ENCODE measurements at places on chromosomes 11 and 22.

GRCh38 chr11:119585043-119585781 lies 143.8 kb downstream of the NECTIN1 start:
- H3K36me3 ChIP-seq, result no peaks in the 10 kb centered on the region
- H3K27ac ChIP-seq, result no peak overlapping the region

- no peak overlapping the region for H3K4me3 ChIP-seq
- H3K27me3 ChIP-seq, result no peaks in the 10 kb centered on the region
- no peaks in the 10 kb centered on the region for H3K4me1 ChIP-seq
- H3K27ac ChIP-seq, result no peak overlapping the region
- no peak for DNase-seq
Observed at GRCh38 chr11:48142889-48143288, 73.7 kb upstream of the OR4B1 start.

DNA sequence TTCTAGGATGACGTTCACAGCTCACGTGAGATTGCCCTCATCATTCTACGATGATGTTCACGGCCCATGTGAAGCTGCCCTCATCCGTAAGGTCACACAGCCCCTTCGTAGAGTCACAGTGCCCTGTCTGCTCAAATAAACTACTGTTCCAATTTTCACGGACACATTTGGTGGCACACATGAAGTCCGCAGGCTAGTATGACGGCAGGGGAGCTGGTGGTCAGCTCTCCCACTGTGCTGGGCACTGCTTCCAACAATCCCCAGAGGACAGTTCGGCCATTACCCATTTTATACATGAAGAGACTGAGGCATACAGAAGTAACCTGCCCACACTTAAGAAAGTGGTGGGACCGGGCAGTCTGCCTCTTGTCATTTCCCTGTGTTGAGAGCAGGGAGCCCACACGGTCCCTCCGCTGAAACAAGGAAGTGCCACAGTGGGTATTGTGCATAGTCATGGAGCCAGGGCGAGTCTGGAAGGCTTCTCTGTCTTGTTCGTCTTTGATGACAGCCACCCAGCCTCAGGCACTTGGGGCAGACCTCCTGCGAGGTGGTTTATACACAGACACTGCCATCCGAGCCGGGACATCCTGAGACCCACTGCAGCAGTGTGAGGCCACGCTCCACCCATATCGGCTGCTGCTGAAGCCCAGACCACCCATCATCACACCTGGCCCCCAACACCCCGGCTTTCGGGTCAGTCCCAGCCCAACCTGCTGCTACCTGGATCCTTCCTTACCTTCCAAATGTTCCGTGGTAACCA lies 114.3 kb downstream of the PHF21B start:
- no peaks in the 10 kb centered on the region for H3K4me1 ChIP-seq
- no peaks in the 10 kb centered on the region for H3K27me3 ChIP-seq
- no peak overlapping the region for H3K4me3 ChIP-seq
- DNase-seq, result no peak
- no peak overlapping the region for H3K27ac ChIP-seq

GRCh38 chr22:17920145-17920605 lies 104.2 kb downstream of the MICAL3 start:
- H3K36me3 ChIP-seq, result no peaks in the 10 kb centered on the region
- H3K27ac ChIP-seq, result peak overlapping the region; percentile 13
- H3K27me3 ChIP-seq, result no peaks in the 10 kb centered on the region
- no peak overlapping the region for H3K4me3 ChIP-seq
- DNase-seq, result no peak
- peaks cover 28% of the 10 kb centered on the region for H3K4me1 ChIP-seq

- H3K27me3 ChIP-seq, result no peaks in the 10 kb centered on the region
- H3K4me1 ChIP-seq, result peaks cover 32% of the 10 kb centered on the region
- no peaks in the 10 kb centered on the region for H3K36me3 ChIP-seq
- peak overlapping the region; percentile 89 for H3K27ac ChIP-seq
- H3K4me3 ChIP-seq, result peak overlapping the region; percentile 62
- DNase-seq, result peak; percentile 57
Observed at GRCh38 chr22:40176921-40177737, 596 bp upstream of the TNRC6B start.

DNA sequence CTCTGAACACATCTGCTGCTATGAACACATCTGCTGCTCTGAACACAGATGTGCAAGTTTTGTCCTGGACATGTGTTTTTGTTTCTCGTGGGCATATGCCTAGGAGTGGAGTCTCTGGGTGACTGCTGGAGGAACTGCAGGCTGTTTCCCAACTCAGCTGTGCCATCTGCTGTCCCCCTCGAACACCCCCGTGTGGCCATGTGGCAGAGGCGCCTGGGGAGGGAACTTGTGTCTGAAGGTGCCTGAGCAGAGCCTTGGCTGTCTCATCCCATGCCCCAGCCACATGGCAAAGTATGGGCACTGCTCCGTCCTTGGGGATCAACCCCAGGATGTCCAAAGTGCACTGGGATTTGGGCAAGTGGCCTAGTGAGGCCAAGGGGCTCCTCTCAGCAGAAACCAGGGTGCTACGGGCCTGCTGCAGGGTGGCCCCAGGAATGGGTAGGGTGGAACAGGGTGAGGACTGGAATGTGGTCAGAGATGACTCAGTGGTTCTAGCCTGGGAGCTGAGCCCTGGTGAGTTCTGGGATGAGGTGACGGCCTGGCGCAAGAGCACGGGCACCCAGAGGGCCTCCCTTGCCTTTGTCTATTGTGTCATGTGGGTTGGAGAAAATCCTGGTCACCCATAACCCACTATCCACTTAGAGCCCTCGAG lies 14.7 kb downstream of the GATD1 start:
- peak overlapping the region; percentile 35 for H3K27ac ChIP-seq
- peaks cover 7% of the 10 kb centered on the region for H3K4me1 ChIP-seq
- H3K36me3 ChIP-seq, result peaks cover 66% of the 10 kb centered on the region

DNA sequence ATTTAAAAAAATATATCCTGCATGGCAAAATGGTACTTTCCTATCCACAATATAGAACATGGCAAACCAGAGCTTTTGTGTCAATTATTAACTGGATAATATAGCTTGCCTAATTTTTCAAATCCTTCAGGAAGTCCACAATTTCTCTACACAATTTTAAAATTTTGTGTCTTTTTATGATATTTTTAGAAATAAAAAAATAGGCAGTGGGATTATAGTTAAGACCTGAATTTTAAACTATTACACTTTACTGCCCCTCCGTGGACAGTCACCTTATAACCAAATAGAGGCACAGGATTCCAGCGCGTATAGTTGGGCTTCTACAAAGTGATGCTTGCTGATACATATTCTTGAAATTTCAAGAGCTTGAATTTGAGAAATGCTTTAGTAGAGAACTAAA lies 2.1 kb upstream of the DMC1 start:
- H3K27me3 ChIP-seq, result no peaks in the 10 kb centered on the region
- H3K4me3 ChIP-seq, result no peak overlapping the region
- H3K27ac ChIP-seq, result no peak overlapping the region
- peaks cover 13% of the 10 kb centered on the region for H3K4me1 ChIP-seq
- peak; percentile 23 for DNase-seq

DNA sequence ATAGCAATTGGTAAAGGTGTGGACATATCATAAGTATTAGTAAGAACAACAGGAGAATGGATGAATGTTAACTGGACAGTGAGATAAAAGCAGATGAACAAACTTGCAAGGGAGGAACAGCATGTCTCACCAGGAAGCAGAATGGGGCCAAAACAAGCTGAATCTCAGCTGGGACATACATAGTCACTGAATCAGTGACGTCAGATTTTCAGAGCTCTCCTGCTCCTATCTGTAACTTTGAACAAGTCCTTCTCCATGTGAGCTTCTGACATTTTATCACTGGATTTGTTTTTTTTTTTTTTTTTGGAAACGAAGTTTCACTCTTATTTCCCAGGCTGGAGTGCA lies 118.7 kb downstream of the BBOX1 start:
- no peak overlapping the region for H3K27ac ChIP-seq
- no peak overlapping the region for H3K4me3 ChIP-seq
- H3K27me3 ChIP-seq, result no peaks in the 10 kb centered on the region
- no peaks in the 10 kb centered on the region for H3K4me1 ChIP-seq

GRCh38 chr11:20293531-20293930 lies 70.0 kb upstream of the HTATIP2 start:
- no peaks in the 10 kb centered on the region for H3K36me3 ChIP-seq
- DNase-seq, result no peak
- H3K27ac ChIP-seq, result no peak overlapping the region
- no peaks in the 10 kb centered on the region for H3K4me1 ChIP-seq

DNA sequence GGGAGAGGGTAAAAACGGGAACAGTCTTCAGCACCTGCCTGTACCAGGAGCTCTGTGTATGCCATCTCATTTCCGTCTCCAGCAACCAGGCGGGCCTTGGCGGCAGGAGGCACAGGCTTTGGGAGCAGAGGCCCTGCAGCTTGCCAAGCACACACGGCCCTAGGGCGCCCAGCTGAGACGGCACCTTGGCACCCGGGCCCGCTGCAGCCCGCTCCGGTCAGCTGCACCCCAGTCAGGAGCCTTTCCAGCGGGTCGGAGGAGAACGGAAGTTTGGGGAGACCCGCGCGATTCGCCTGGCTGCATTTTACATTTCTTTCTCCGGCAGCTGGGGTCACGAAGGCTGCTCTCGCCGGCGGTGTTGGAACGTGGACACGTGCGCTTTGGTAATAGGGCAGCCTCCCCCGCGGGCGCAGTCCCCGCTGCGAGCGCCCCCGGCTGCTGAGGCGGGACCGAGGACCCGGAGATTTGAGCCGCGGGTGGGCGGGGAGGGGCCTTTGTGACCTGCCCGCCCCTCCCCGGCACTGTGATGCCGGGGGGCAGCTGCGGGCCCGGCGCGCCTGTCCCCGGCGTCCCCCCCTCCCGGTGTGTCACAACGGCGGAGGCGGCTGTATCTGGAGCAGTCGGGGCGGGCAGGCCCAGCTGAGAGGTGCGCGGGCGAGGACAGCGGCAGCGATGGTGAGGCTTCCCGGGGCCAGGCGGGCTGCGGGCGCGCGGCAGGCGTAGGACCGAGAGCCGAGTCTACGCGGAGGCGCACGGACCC lies at the start of gene TUBA8:
Gene TUBA8 (plus strand): TSS at position 616 of the 760 bp plus-strand sequence. CDS start 57 bp downstream, at position 673.
- peaks cover 15% of the 10 kb centered on the region for H3K4me1 ChIP-seq
- peak; percentile 88 for DNase-seq
- no peaks in the 10 kb centered on the region for H3K36me3 ChIP-seq
- H3K27me3 ChIP-seq, result peaks cover 4% of the 10 kb centered on the region
- H3K27ac ChIP-seq, result no peak within 1 kb of the TSS

DNA sequence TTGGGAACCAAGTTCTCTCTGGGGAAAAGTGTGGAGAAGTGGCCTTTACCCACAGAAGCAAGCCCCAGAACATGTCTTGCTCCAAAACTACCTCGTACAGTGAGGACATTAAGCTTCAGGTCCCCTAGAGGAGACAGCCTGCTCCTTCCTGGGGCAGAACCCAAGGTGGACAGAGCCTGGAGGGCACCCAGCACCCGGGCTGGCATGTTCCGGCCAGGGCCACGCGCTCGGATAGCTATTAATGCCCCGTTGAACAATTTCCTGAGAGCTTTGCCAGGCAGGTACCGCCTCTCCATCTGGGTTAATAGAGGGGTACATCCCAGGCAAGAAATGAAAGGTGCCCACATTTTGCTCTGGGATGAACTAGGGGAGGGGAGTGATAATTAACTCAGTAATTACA lies 169.0 kb upstream of the GRK3 start:
- no peak overlapping the region for H3K4me3 ChIP-seq
- no peaks in the 10 kb centered on the region for H3K36me3 ChIP-seq

DNA sequence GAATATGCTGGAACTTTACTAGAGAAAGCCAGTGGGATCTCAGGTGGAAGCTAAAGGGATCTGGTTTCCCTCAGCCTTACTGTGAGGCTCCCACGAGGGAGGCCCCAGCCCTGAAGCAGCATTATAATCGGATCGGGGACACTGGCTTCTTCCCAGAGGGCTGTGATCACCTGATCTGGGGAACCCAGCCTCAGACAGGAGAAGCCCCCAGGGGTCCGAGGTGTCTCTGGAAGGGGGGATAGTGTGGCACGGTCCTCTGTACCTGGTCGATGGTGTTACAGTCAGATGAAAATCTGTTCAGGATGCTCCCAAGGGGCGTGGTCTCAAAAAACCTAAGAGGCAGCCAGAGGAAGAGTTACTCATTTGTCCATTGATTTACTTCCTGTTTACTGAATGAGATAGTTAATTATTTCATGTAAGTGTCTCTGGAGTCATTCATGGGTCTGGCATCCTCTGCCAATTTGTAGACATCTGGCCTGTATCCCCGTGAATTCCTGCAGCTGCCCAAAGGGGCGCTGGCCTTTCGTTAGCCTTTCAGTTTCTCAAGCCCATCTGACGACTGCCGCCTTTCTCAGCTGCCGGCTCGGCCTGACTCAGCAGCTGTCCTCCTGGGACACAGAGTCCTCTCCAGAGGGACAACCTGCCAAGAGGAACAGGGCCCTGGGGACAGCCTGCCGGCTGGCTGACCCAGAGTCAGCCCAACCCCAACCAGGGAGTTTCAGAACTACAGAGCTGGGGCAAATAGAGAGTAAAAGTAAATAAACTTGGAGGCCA lies 17.0 kb upstream of the KCNJ11 start:
- no peaks in the 10 kb centered on the region for H3K36me3 ChIP-seq
- H3K4me3 ChIP-seq, result no peak overlapping the region
- H3K27ac ChIP-seq, result peak overlapping the region; percentile 82
- peak; percentile 94 for DNase-seq
- H3K27me3 ChIP-seq, result no peaks in the 10 kb centered on the region

DNA sequence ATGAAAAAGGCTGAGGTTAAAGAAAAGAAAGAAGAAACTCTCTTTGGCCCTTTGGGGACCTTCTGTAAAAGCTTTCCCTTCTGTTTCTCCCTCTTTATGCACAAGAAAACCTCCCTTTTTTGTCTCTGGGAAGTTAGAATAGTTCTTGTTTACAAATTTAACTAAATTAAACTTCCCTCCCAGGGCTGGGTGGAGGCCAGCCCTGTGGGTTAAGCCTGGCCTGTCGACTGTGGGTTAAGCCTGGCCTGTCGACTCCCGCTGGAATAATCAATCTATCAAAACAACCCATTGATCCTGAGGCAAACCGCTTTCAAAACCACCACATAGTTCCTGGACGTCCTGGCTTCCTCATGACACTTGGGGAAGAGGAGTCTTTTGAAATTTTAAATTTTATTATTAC lies 1.2 kb upstream of the DRG1 start:
- H3K27ac ChIP-seq, result no peak overlapping the region
- DNase-seq, result no peak
- peaks cover 14% of the 10 kb centered on the region for H3K4me1 ChIP-seq
- peaks cover 3% of the 10 kb centered on the region for H3K36me3 ChIP-seq
- no peaks in the 10 kb centered on the region for H3K27me3 ChIP-seq
- H3K4me3 ChIP-seq, result no peak overlapping the region

GRCh38 chr11:58914821-58915543 lies 24.3 kb upstream of the GLYATL1 start:
- H3K4me1 ChIP-seq, result no peaks in the 10 kb centered on the region
- H3K4me3 ChIP-seq, result no peak overlapping the region
- DNase-seq, result no peak
- H3K36me3 ChIP-seq, result no peaks in the 10 kb centered on the region
- H3K27ac ChIP-seq, result no peak overlapping the region
- H3K27me3 ChIP-seq, result no peaks in the 10 kb centered on the region

- H3K4me3 ChIP-seq, result no peak overlapping the region
- no peaks in the 10 kb centered on the region for H3K36me3 ChIP-seq
- H3K27me3 ChIP-seq, result no peaks in the 10 kb centered on the region
- no peak overlapping the region for H3K27ac ChIP-seq
Observed at GRCh38 chr11:46003572-46003971, 81.1 kb downstream of the LARGE2 start.

GRCh38 chr11:32400196-32400595 lies 35.1 kb downstream of the WT1 start:
- H3K27me3 ChIP-seq, result no peaks in the 10 kb centered on the region
- H3K4me1 ChIP-seq, result no peaks in the 10 kb centered on the region
- H3K36me3 ChIP-seq, result no peaks in the 10 kb centered on the region

Data from upper lobe of left lung (tissue), 6 donors.